ENCODE measurements at places on chromosomes 7 and 10. TPM values are rescaled to one million over a fixed set of nuclear protein-coding genes. Genes with fewer than 3 reads are reported as not detected.

- no peak for DNase-seq
Measured at GRCh38 chr7:92020636-92021035, 80.0 kb downstream of the AKAP9 start.

DNA sequence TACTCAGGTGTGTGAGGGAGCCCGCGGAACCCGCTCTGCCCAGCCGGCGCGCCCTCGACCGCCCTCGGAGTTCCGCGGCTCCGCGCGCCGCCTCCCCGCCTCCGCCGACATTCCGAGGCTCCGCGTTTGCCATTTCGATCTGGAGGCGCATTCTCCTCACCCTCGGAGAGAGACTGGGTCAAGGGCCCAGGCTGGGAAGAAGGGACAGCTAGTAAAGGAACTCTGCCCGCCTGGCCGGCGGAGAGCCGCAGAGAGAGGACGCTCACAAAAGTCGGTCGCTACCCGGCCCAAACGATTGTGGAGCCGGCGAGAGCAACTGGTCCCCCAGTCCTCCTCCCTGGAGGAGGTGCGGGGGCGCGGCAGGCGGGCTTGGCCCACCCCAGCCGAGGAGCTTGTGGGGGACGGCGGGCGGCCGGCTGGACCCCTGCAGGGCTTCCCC is 74.5 kb upstream of the LEP start:
- no peak for DNase-seq

DNA sequence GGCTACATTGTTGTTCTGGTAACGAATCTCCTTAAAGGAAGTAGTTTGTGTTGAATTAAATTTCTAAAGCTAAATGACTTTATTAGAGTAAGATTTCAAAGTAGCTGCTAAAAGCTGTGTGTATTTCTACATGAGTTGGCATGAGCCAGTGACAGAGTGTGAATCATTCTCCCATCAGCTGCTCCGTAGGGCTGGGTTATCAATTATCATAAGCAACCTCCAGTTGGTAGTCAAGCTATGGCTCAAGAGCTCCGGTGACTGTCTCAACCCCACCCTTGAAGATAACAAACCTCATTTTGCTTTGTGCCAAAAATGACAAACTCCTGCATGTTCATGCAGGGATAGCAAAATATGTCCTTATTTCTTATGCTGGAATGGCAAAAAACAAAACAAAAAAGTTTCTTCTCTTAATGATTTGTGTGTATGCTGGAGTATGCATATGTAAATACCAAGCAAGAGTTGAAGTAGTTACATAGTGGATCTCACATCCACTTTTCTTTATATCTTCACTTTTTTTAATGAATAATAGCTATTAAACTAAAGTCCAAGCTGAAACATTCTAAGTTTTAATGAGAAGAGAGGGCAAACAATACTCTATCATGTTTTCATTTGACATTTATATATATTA is 249.4 kb downstream of the CACNA2D1 start:
- no peak for DNase-seq

DNA sequence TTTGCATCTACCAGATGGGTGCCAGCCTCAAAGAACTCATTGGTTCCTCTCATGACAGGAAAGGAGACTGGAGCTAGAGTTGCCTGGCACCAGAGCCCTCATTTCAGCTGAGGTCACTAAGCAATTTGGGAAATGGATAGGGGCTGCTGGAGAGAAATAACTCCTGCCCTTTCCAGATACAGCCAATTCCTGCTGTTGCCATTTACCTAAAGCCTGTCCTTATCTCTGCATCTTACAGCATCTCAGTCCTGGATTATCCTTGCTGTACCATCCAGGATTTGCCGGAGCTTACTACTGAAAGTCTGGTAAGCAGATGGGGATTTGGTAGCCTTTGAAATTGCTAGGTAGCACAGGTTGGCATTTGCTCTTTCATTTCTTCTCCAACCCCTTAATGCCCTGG is 31.9 kb upstream of the SMKR1 start:
- no peak for DNase-seq

- no peak for DNase-seq
Measured at GRCh38 chr7:96273716-96274115, 48.2 kb downstream of the SLC25A13 start.

- DNase-seq, result no peak
Measured at GRCh38 chr10:82472406-82473335, 597.7 kb downstream of the NRG3 start.

GRCh38 chr10:35329520-35329919 is 6.8 kb upstream of the CCNY start:
- no peak for DNase-seq

DNA sequence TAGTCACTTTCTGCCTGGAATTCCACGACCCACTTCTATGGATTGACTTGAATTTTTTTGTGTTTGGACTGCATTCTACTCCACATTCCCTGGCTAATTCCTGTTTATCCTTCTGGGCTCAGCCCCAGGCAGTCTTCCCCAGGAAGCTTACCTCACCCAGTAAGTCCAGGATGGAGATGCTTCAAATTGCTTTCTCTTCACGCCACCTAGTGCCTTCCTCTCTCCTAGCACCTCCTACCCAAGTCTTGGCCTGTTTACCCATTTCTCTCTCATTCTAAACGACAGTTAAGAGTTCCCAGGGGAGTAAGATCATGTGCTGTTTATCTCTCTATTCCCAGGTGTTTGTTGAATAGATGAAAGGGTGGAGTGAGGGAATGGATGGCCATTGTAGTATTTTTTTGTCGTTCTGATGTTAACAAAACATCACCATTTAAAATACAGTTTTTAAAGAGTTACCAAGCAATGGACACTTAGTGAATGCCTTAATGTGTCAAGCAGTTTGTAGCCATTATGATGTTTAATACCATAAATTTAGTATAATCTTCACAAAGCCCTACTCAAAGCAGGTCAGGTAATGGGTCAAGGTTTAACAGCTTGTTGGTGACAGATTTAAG is 45.5 kb upstream of the TARP start:
- DNase-seq, result no peak

- DNase-seq, result no peak
Measured at GRCh38 chr10:96287392-96288105, 16.2 kb upstream of the BLNK start.

GRCh38 chr10:61899069-61899531 is 2.4 kb upstream of the ARID5B start:
- DNase-seq, result no peak

GRCh38 chr7:43384616-43385308 is 198.1 kb upstream of the STK17A start:
- DNase-seq, result no peak

DNA sequence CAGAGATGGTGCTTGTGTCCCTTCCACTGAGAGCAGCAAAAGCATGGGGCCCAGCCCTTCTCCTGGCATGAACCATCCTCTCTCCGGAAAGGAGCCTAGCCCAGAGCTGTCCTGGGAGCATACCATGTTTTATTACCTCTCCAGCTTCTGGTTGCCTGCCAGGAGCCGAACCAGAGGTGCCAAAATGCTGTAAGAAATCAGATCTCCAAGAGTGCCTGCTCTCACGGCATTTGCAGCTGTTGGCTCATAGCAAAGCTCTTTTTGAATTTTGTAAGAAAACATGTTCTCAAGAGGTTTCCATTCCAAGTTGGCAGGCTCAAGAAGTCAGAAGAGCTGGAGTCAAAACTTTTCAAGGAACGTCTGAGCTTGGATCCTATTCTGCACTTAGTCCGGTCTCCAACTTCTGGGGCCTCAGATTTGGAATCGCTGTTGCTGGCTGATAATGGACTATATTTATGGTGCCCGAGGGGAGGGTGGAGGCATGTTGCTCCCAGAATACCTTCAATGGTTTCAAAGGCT is 211.7 kb upstream of the MKI67 start:
- no peak for DNase-seq

- no peak for DNase-seq
Measured at GRCh38 chr7:40230101-40230500, 95.3 kb downstream of the SUGCT start.

- DNase-seq, result peak; percentile 90
Measured at GRCh38 chr7:55019691-55020465, 1.1 kb downstream of the EGFR start.

DNA sequence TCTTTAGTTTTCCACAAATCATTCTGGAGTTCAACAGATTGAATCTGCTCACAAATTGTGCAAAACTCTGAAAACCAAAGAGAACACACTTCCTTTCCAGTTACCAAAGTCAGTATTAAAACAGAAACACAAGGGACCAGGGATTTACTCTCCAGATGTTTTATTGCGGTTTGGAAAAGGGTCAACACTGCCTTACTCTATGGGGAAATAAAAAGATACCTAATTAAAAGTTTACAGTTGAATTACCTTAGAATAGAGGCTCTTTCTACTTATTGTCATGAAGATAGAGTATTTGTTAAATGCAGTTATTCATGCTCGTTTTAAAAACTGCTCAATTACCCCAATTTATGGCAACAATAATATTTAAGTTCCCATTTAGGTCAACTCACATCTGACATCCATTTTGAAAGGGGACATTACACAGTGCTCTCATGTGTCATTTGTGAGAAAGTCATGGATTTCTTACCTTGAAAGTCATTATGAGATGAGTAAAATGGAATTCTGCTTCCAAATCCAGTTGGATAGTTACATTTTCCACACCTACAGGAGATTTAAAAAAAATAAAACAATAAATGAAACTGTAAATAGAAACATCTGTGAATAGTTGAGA is 8.4 kb downstream of the LAMB1 start:
- DNase-seq, result no peak

DNA sequence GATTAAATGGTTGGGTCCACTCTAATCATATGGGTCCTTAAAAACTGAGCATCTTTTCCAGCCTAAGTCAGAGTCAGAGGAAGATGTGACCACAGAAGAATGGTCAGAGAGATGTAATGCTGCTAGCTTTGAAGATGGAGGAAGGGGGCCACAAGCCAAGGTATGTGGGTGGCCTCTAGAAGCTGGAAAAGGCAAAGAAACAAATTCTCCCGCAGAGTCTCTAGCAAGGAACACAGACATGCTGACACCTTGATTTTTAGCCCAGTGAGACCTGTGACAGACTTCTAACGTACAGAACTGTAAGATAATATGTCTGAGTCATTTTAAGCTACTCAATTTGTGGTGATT is 1.5 kb upstream of the EXOC6 start:
- DNase-seq, result no peak

Gene EBLN1
- total RNA-seq, result not detected

Gene TUBB8
- total RNA-seq, result 0.22 TPM

Gene PCDH15
- 0.12 TPM for total RNA-seq

Gene TACC2
- total RNA-seq, result 36.2 TPM

Gene CLDN3
- total RNA-seq, result 0.32 TPM

Gene PAPOLB
- not detected for total RNA-seq

Gene LOXL4
- total RNA-seq, result 3.2 TPM

Data from chondrocyte (in vitro differentiated cells).